ENCODE measurements at places on chromosomes 11 and 22. TPM values are rescaled to one million over a fixed set of nuclear protein-coding genes. Genes with fewer than 3 reads are reported as not detected.

TMPRSS13 gene
- polyA plus RNA-seq: not detected

C2CD2L gene
- 8.6 TPM for polyA plus RNA-seq

LDHAL6A gene
- polyA plus RNA-seq: not detected

OR51E1 gene
- not detected for polyA plus RNA-seq

GNAZ gene
- polyA plus RNA-seq: 5.4 TPM

TPBGL gene
- 0.03 TPM for polyA plus RNA-seq

CEND1 gene
- polyA plus RNA-seq: 3.6 TPM

CLMP gene
- 85.1 TPM for polyA plus RNA-seq

ACRV1 gene
- not detected for polyA plus RNA-seq

TYMP gene
- 1.7 TPM for polyA plus RNA-seq

PDE2A gene
- polyA plus RNA-seq: 0.32 TPM

UCP3 gene
- 1.2 TPM for polyA plus RNA-seq

OR52E5 gene
- not detected for polyA plus RNA-seq

PKP3 gene
- polyA plus RNA-seq: 2.4 TPM

SYT12 gene
- 0.52 TPM for polyA plus RNA-seq

EMID1 gene
- polyA plus RNA-seq: 0.71 TPM

CECR2 gene
- not detected for polyA plus RNA-seq

C11orf86 gene
- 0.08 TPM for polyA plus RNA-seq

KLHL35 gene
- 1.7 TPM for polyA plus RNA-seq

PDE3B gene
- 0.26 TPM for polyA plus RNA-seq

NKAPD1 gene
- polyA plus RNA-seq: 9.2 TPM

HEPHL1 gene
- polyA plus RNA-seq: not detected

MS4A2 gene
- not detected for polyA plus RNA-seq

C11orf52 gene
- polyA plus RNA-seq: not detected

OVCH2 gene
- polyA plus RNA-seq: 0.08 TPM

ZP1 gene
- not detected for polyA plus RNA-seq

HTR3A gene
- polyA plus RNA-seq: not detected

IL18BP gene
- 5.0 TPM for polyA plus RNA-seq

GAL3ST1 gene
- polyA plus RNA-seq: 0.08 TPM

SCGB1D1 gene
- not detected for polyA plus RNA-seq

MRGPRX4 gene
- not detected for polyA plus RNA-seq

RTCB gene
- polyA plus RNA-seq: 110 TPM

DDI1 gene
- not detected for polyA plus RNA-seq

TIMM10 gene
- 179 TPM for polyA plus RNA-seq

BEST1 gene
- 0.30 TPM for polyA plus RNA-seq

SCGB1C1 gene
- not detected for polyA plus RNA-seq

CAPN5 gene
- polyA plus RNA-seq: 33.1 TPM

ZNF280B gene
- 1.2 TPM for polyA plus RNA-seq

CARNS1 gene
- 0.15 TPM for polyA plus RNA-seq

SYCE3 gene
- polyA plus RNA-seq: 2.1 TPM

SCUBE1 gene
- 0.06 TPM for polyA plus RNA-seq

NFAM1 gene
- not detected for polyA plus RNA-seq

GAB4 gene
- polyA plus RNA-seq: not detected

GLB1L3 gene
- polyA plus RNA-seq: 0.10 TPM

IRAG1 gene
- polyA plus RNA-seq: 0.05 TPM

TM7SF2 gene
- 87.8 TPM for polyA plus RNA-seq

ROBO3 gene
- 61.2 TPM for polyA plus RNA-seq

TESMIN gene
- polyA plus RNA-seq: 2.0 TPM

ADAMTS15 gene
- polyA plus RNA-seq: 0.96 TPM

MAP6 gene
- polyA plus RNA-seq: 13.1 TPM

CRYBA4 gene
- not detected for polyA plus RNA-seq

Data from SK-N-SH (cell line).